ENCODE measurements at places on chromosomes 16 and 17.

- no peak for DNase-seq
Measured at GRCh38 chr17:3905017-3905520, 11.2 kb downstream of the P2RX1 start.

GRCh38 chr16:24203675-24204074, 52.5 kb upstream of the CACNG3 start:
- no peak for DNase-seq

GRCh38 chr17:61805399-61805798, 57.9 kb downstream of the BRIP1 start:
- no peak for DNase-seq

DNA sequence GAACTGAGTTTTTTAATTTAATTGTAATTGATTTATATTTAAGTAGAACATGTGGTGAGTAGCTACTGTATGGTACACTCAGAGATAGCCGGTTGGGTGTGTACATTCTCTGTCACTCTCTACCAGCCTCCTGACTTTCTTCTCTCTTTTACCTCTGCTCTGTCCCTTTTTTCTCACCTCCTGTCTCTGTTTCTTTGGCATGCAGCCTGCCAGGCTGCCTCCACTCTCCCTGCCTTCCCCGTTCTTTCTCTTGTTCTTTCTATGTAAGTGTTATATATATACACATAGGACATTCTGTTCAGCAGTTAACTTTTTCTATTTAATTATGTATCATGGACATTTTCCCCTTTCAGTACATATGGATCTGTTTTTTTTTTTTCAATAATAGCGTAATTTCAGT, 50.8 kb downstream of the MRTFB start:
- DNase-seq: no peak

DNA sequence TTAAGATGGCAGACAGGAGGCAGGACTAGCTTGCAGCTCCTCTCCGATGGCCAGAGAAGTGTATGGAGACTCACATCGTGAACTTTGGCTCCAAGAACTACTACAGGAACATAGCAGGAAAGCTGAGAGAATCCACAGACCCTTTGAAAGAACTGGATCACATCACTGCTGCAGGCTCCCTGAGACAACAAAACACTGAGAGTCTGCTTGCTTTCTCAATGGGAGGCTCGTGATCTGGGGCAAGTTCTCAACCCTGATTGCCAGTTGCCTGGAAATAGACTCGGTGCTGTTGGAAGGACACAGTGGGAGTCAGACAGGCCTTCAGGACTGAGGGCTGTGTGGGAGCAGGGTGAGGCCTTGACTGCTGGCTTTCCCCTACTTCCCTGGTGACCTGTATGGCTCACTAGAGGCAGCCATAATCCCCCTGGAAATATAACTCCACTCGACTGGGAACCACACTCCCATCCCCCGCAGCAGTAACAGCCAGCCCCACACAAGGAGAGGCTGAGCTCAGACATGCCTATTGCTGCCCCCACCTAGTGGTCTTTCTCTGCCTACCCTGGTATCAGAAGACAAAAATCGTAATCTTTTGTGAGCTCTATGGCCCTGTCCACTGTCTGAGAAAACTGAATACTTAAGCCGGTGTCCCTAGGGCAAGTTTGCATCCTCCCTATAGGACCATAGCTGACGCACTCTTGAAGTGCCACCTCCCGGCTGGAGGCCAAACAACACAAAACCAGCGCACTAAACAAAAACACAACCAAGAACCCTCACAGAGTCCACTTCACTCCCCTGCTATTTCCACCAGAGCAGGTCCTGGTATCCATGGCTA, 238.4 kb downstream of the CEP112 start:
- no peak for DNase-seq

Data from activated naive CD8-positive, alpha-beta T cell treated with anti-CD3 and anti-CD28 coated beads for 36 hours (primary cell).